Activated CD8-positive, alpha-beta memory T cell treated with anti-CD3 and anti-CD28 coated beads, Interleukin-2, amount 10 ng/mL, durations not matched to agents 7 days and 5 days (primary cell): ENCODE measurements at places on chromosomes 3 and 15. TPM values are rescaled to one million over a fixed set of nuclear protein-coding genes. Genes with fewer than 3 reads are reported as not detected.

Gene FBLN2
- not detected for total RNA-seq

Gene SHC4
- total RNA-seq: 3.0 TPM

Gene TEX55
- total RNA-seq: not detected

Gene IQCF5
- total RNA-seq: not detected

Gene GMNC
- total RNA-seq: not detected

GRCh38 chr15:98647774-98648653, at the start of gene IGF1R:
IGF1R (plus strand) TSS chr15:98648539; CDS start chr15:98649582, 1,043 bp downstream.
- H3K4me3 ChIP-seq: peak within 1 kb of the TSS; percentile 70
- H3K27me3 ChIP-seq: peaks cover 58% of the 10 kb centered on the region
- H3K27ac ChIP-seq: peak within 1 kb of the TSS; percentile 75
- H3K4me1 ChIP-seq: peaks cover 24% of the 10 kb centered on the region
- peaks cover 2% of the 10 kb centered on the region for H3K36me3 ChIP-seq

- H3K4me3 ChIP-seq: peak overlapping the region; percentile 57
- H3K36me3 ChIP-seq: peaks cover 54% of the 10 kb centered on the region
- peak; percentile 93 for DNase-seq
- peak overlapping the region; percentile 98 for H3K27ac ChIP-seq
- no peaks in the 10 kb centered on the region for H3K27me3 ChIP-seq
Measured at GRCh38 chr3:189132231-189132671, 39.5 kb upstream of the TPRG1 start.

DNA sequence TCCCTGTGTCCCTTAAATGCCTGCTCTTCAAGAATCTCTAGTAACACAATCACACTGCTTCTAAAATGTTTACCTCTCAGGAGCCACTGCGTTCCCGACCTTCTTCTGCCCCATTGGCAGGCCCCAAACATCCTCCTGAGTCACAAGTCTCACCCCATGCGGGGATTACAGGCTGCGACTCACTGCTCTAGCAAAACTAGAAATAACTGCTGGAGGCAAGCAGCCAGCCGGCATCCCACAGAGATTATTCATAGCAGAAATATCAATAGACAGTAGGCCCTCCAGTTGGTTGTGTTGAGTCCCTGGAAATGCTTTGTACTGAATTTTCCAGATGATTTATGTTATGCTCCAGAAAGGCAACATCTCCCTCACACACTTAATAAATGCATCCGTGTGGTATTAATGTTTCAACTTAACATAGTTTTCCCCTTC, 64.8 kb downstream of the RFTN1 start:
- H3K36me3 ChIP-seq: peaks cover 38% of the 10 kb centered on the region
- H3K27me3 ChIP-seq: no peaks in the 10 kb centered on the region
- DNase-seq: no peak
- H3K4me1 ChIP-seq: peaks cover 17% of the 10 kb centered on the region
- no peak overlapping the region for H3K27ac ChIP-seq

DNA sequence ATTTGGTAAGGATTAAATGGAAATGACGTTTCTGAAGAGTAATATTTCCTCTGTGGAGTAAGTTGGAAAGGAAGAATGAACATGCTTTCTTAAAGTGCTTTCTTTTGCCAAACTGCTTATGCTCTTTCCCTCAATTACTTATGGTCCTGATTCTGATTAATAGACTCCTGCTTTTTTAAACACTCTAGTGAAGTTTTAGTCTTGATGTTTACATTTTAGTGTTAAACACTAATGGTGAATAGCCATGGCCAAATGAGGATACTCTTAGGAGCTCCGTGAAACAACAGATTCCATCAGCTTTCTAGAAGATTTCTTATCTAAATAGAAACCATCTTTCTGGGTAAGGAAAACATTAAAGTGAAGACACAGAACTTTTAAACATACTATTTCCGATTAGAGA, 117.6 kb downstream of the P3H2 start:
- H3K27me3 ChIP-seq: peaks cover 13% of the 10 kb centered on the region
- DNase-seq: no peak
- H3K36me3 ChIP-seq: no peaks in the 10 kb centered on the region
- H3K4me3 ChIP-seq: no peak overlapping the region
- no peaks in the 10 kb centered on the region for H3K4me1 ChIP-seq

DNA sequence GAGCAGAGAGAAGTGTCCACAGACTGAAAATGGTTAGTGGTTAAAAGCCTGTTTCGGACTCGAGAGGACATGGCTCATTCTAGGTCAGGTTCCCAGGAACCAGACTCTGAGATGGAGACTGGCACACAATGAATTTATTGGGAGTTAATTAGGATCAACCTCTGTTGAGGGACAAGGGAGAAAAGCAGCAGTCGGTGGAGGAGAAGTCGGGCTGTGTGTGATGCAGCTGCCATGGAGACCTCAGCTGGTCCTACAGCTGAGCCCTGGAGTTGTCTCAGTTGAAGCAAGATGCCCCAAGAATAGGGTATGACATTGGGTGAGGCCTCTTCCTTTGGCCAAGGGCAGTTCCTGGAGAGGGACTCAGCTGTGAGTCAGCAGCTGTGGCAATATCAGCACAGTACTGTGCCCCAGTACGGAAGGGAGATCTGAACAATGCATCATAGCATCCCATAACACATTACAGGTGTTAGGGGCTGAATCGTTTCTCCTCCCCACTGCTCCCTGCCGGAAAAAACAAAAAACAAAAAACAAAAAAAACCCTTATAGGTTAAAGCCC, 105.4 kb downstream of the ABHD5 start:
- H3K4me3 ChIP-seq: no peak overlapping the region
- no peak for DNase-seq
- peaks cover 36% of the 10 kb centered on the region for H3K27me3 ChIP-seq
- no peaks in the 10 kb centered on the region for H3K4me1 ChIP-seq
- H3K36me3 ChIP-seq: no peaks in the 10 kb centered on the region

- no peaks in the 10 kb centered on the region for H3K4me1 ChIP-seq
- H3K27me3 ChIP-seq: no peaks in the 10 kb centered on the region
- no peak overlapping the region for H3K27ac ChIP-seq
- H3K4me3 ChIP-seq: no peak overlapping the region
Measured at GRCh38 chr3:175342196-175342595, 483.1 kb downstream of the NAALADL2 start.

- H3K36me3 ChIP-seq: no peaks in the 10 kb centered on the region
- no peak overlapping the region for H3K4me3 ChIP-seq
- DNase-seq: no peak
- no peaks in the 10 kb centered on the region for H3K4me1 ChIP-seq
Measured at GRCh38 chr3:98805571-98805970, 42.4 kb downstream of the ST3GAL6 start.

DNA sequence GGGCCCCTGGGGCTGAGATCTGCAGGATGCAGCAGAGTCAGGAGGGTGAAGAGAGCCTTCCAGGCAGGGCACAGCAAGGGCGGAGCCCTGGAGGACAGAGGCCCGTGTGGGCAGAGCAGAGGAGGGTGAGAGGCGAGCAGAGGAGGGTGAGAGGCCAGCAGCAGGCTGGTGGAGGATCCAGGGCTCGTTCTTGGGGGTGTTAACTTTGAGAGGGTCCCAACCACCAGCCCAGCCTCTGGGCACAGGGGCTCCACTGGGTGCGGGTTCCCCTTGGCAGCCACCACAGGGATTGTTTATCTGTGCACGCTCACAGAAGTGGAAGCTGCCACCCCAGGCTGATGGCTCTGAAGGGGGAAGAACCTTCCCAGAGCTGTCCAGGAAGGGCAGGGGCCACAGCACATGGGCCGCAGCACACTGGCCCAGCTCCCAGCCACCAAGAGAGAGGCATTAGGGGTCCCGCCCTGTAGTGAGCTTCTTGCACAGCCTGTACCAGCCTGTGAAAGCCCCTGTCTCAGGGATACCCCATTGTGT, 9.3 kb upstream of the PLXND1 start:
- no peaks in the 10 kb centered on the region for H3K36me3 ChIP-seq
- no peak for DNase-seq
- no peak overlapping the region for H3K4me3 ChIP-seq
- peaks cover 5% of the 10 kb centered on the region for H3K27me3 ChIP-seq
- H3K27ac ChIP-seq: no peak overlapping the region
- H3K4me1 ChIP-seq: peaks cover 5% of the 10 kb centered on the region
